ENCODE measurements at places on chromosomes 1 and 21.

DNA sequence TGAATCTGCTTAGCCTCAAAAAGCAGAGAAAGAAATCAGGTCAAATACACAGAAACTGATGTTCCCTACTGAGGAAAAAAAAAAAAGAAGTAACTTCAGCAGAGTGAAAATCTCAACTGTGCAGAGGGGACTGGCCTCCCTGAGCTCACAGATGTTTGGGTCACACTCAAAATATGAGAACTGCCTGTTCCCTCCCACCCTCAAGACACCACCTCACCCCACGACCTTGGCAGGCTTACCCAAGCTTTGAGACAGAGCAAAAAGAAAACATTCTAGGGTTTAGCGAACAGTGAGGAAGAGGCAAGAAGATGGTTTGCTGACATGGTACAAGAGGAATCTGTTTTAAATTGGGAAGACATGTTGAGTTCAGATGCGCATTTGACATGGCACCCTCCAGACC lies 48.8 kb downstream of the NID1 start:
- DNase-seq: no peak

DNA sequence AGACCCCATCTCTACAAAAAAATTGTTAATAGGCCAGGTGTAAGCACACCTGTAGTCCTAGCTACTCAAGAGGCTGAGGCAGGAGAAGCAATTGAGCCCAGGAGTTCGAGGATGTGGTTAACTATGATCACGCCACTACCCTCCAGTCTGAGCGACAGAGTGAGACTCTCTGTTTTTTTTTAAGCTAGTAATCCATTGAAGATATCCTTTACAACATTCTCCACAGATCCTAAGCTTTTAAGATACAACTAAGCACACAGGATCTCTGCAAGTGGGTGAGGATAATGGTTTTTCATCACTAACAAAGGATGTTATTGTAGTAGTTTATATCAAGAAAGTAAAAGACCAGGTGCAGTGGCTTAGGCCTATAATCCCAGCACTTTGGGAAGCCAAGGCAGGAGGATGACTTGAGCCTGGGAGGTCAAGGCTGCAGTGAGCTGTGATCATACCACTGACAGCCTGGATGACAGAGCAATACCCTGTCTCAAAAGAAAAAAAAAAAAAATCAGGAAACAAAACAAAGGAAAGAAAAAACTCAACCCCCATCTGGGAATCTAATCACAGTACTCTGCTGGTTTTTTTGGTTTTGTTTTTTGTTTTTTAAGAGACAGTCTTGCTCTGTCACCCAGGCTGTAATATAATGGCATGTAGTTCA lies 166.1 kb downstream of the RERE start:
- no peak for DNase-seq

GRCh38 chr1:30748098-30748698 lies 9.4 kb downstream of the LAPTM5 start:
- no peak for DNase-seq

- DNase-seq: no peak
Measured at GRCh38 chr1:117846674-117847425, 82.6 kb downstream of the GDAP2 start.

DNA sequence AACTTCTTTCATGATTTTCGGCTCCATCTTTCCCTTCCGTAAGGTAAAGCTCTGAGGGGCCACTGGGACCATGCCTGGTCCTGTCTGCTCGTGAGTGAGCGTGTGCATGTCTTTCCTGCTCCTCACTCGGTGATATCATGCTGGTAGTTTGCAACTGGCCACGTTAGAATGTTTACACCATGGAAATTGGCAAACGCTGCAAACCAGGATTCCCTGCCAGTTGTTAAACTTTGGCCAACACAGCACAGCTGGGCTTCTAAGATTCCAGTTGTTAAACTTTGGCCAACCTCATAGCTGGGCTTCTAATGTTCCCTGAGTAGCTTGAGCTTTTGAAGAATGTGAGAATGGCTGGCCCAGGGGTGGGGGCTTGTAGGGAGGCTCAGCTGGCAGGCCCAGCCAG lies 68.0 kb upstream of the ACTL8 start:
- DNase-seq: no peak

Measured in retinal pigment epithelial cell (primary cell).